ENCODE measurements at places on chromosomes 2 and 18. TPM values are rescaled to one million over a fixed set of nuclear protein-coding genes. Genes with fewer than 3 reads are reported as not detected.
A peak's percentile ranks its signal among the peaks of the same experiment; 100 is the strongest.

DNA sequence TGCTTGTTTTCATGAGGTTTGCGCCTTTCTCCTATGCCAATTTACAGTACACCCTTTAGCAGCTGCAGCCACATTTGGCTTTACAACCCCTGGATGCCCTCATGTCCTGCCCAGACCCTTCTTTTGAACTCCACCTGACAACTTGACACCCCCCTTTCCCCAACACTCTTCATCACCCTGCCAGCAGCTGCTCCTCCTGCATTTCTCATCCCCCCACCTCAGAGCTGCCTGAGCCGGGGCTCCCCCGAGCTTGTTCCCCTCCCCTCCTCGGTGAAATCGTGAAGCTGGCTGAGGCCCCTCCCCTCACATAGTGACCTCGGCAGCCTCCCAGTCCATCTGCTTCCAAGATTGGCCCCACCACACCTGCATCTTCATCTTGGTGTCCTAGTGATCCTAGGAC lies 40.5 kb downstream of the LRRFIP1 start:
- no peak for DNase-seq

GRCh38 chr2:132670496-132671150 lies 618 bp upstream of the LYPD1 start:
- peak; percentile 4 for DNase-seq

DNA sequence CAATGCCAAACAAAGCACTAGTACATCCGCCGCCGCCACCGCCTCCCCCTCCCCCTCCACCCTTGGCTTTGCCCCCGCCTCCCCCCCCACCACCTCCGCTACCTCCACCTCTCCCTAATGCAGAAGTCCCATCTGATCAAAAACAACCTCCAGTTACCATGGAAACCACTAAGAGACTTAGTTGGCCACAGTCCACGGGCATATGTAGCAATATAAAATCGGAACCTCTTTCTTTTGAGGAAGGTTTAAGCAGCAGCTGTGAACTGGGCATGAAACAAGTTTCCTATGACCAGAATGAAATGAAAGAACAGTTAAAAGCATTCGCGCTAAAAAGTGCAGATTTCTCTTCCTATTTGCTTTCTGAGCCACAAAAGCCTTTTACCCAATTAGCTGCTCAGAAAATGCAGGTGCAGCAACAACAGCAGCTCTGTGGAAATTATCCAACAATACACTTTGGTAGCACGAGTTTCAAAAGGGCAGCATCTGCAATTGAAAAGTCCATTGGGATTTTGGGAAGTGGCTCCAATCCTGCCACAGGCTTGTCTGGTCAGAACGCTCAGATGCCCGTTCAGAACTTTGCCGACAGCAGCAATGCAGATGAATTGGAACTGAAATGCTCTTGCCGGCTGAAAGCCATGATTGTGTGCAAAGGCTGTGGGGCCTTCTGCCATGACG lies 168.0 kb downstream of the ASXL3 start:
- DNase-seq, result no peak

DNA sequence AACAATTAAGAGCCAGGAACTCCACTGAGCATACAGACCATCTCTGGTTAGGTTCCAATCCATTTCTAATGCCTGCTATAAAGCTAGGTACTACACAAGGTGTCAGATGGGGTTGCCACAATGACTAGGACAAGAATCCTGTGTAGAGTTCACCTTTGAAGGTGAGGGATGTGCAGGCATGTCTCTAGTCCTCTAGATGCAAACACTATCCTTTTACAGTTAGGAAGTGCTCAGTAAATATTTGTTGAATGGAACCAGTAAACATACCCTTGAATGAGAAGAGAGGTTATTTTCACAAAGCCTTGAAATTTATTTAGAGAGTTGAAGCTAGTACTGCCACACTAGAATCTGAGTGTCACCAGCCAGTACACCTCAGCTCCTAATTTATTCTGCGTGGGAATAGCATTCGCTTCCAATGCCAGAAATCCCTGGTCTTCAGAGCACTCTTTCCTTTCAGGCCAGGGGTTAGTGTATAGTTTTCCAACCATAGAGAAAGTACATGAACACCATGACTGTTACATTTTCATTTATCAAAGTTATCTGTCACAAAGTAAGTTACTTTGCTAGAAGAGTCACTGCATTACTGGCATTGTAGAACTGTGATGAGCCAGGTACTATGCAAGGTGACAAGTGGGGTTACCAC lies 48.3 kb downstream of the STAT1 start:
- no peak for DNase-seq

TEKT4 gene
- not detected for total RNA-seq

MEIS1 gene
- not detected for total RNA-seq

GRCh38 chr2:73268830-73269685 lies 15.2 kb downstream of the FBXO41 start:
- DNase-seq, result peak; percentile 74

DNA sequence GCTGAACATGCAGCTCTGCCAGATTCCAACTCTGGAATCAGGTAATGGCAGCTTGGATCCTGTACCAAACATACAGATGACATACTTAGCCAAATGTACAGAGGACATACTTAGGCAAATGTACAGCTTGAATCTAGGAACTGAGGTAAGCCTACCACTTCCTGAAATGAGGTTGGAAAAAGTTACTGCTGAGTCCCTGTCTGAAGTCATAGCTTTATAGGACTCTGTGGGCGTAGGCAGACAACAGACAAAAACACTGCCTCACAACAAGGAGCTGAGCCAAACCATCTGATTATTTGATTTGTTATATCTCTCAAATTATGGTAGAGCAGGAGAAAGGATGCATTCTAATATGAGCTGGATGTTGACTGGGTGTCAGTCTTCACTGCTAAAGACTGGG lies 290.2 kb upstream of the TCF4 start:
- no peak for DNase-seq

GRCh38 chr18:51007790-51008139 lies 22.2 kb upstream of the SMAD4 start:
- no peak for DNase-seq

GRCh38 chr2:235406430-235406829 lies 87.4 kb upstream of the AGAP1 start:
- DNase-seq, result no peak

DCC gene
- total RNA-seq, result not detected

GRCh38 chr2:203501873-203502272 lies 33.2 kb downstream of the RAPH1 start:
- DNase-seq, result no peak

NYAP2 gene
- total RNA-seq, result 0.15 TPM
